ENCODE measurements at places on chromosomes 1 and 21.

DNA sequence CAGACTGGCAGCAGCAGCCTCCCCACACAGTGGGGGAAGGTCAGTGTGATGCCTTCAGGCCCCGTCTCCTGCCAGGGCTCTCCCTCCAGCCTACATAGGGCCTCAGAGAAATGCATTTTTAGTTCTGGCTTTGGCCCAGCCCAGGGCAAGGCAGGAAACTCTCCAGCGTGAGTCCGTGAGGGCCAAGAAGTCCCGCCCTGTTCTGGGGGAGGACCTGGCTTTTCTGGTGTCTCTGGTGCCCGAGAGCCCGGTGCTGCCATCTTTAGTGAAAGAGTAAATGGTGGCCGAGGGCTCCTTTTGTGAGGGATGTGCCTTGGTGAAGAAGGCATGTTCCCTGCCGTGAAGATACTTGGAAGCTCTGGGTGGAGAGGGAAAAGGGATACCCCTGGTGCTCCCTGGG is 14.8 kb upstream of the DIP2A start:
- no peak for DNase-seq

GRCh38 chr1:229859026-229859425 is 208.0 kb upstream of the GALNT2 start:
- no peak for DNase-seq

DNA sequence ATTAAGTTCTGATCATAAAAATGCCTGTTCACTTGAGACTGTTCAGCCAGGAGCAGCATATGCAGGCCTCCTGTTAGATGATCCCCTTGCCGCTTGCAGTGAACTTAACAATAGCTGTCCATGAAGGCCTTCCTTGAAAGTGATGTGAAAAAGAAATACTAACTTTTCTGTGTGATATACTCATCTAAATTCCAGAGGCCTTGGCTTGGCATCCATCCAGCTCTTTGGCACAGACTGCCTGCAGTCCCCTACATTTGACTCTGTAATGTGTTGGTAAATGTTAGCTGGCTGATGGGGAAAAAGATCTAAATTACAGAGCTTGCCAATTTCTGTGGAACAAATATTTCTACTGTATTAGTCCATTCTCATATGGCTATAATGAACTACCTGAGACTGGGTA is 73.7 kb downstream of the KCNK2 start:
- DNase-seq: peak; percentile 54

GRCh38 chr1:75985827-75986226 is 53.6 kb upstream of the ASB17 start:
- peak; percentile 65 for DNase-seq

DNA sequence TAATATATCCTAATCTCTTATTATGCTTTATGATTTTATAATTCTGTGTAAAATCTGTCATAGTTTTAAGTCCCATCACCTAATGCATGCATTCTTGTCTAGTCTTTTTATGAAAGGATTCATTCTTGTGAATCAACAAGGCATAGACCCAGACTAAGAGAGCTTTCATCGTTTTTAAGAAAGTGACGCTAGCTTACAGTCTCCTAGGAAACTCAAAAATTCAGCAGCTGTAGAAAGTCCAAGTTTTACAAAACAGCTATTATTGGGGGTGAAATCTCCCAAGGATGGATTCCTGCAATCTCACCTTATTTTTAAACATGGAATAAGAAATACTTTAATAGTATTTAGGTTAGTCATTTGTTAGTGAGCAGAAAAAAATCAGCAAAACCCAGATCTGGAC is 104.7 kb downstream of the NCAM2 start:
- no peak for DNase-seq

DNA sequence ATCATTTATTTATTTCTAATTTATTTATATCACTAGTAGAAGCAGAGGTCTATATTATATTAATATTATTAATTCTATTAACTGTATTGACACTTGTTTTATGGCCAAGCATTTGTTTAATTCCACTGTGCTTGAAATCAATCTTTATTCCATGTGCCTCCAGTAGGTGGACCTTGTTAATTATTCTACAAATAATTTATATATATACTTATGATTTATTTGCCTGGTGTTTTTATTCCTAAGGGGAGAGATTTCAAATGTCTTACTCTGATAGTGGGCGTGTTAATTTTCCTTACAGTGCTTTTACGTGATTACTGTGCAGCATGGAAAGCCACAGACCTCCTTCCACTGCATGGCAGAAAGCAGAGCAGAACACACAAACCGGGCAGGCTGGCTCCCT is 17.5 kb upstream of the OR6N2 start:
- DNase-seq: peak; percentile 9

DNA sequence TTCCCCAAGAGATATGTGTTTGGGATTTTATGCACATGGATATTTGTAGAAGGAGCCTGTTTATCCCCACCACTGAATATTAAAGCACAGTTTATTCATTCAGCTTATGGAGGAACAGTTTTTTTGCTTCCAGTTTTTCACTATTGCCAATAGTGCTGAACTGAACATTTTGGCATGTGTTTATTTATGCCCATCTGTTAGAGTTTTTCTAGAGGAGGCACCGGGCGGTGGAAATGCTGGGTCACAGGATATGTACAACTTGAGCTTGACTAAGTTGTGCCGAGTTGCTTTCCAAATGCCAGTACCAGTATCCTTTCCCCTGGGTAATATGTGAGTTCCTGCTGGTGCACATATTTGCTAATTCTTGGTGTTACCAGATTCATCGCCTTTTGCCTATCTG is 111.3 kb downstream of the GREM2 start:
- no peak for DNase-seq

DNA sequence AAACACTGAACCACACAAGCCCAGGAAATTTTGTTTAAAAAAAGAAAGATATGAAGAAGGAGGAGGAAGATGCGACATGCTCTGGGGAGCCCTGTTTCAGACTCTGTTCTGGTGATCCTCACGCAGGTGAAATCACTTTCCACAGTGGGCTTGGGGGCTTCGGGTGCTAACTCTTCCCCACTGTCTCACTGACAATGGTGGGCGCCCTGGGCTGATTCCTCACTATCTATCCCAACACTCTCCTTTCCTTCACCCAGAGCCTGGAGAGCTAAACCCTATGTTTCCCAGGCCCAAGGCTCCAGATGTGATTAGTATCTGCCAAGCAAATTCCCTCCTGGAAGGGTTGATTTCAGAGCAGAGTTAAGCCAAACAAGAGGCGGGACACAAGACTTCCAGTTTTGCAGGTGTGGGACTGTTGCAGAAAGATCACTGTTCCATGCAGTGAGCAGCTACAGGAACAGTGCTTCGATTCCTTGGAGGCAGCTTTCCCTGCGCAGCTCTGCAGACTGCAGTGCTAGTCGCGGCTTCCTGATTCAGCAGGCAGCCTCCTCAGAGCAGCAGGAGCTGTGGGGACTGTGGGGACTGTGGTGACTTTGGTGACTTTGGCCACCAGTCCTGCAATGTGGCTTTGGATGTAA is 168.3 kb downstream of the RHOU start:
- DNase-seq: no peak

DNA sequence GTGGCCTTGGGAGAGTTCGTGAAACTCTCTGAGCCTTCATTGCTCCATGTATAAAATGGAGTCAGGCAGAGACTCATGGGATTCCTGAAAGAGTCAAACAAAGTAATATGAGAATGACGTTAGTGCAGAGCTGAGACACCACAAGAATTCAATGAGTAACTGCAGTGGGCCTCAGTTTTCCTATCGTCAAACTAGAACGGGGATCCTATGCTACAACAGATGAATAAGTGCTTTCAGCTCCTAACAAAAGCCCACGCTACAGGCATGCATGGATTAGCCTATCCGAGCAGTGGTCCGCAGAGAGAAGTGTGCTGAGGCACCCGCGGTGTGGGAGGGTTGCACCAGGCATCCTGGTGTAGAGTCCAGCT is 124.7 kb downstream of the SYF2 start:
- DNase-seq: peak; percentile 33

DNA sequence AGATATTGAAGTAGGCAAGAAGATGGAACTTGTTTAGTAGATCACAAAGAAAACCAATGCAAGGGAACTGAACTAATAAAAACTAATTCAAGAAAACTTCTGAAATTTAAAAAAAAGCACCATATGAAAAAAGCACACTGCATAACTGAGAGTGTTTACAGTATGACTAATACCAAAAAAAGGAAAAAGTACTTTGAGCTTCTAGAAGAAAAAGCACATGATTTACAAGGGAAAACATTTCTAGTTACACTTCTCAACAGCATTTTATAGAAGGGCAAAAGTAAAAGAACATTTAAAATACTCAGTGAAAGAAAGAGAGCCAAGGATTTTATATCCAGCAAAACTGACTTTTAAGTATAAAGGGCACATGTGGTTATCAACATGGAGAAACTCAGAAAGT is 233.6 kb downstream of the RPS6KC1 start:
- DNase-seq: peak; percentile 54

DNA sequence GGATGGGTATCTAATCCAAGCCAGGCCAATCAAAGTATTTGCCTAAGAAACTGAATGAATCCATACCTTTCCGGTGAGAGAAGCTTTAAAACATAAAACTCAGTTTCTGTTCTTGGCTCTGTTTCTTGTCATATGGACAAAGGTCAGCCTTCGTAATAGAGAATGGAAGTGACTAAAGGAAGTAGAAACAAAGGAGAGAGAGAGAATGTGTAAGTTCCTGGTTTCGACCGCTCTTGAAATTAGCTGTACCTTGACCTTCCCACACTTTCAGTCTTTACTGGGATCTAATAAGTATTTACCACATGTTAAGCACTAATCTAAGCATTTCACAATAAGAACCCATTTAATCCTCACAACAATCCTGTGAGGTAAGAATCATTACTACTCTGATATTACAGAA is 19.6 kb upstream of the CLCA4 start:
- DNase-seq: no peak

DNA sequence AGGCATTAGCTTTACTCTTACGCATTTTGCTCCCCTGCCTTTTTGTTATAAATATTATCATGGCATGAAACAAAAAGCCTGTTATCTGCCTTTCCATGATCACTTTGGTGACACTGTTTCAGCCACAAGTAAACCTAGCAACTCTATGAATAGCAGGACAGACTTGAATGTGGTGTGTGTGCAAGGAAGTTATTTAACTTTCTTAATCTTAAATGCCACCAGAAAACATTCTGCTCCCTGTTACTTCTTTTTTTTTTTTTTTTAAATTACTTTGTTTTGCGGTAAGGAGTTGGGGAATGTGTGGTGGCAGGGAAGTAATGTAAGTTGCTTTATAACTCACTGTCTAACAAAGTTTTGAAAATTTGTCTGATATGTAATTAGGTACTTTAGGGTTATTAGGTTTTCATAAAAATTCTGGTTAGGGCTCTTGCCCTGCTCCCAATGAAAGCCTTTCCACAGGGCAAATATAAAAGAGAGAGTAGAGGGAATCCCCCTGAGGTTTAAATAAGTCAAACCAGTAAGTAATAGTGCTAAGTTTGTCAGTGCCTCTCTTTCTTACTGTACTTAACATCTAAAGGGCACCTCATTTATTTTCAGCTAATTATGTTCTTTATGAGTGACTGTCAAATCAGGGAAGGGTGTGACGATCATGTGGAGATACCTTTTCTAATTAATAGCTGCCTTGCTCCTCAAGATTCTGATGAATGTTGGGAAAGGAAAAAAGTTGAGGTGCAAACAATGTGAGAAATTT is 39.5 kb downstream of the RASAL2 start:
- no peak for DNase-seq

DNA sequence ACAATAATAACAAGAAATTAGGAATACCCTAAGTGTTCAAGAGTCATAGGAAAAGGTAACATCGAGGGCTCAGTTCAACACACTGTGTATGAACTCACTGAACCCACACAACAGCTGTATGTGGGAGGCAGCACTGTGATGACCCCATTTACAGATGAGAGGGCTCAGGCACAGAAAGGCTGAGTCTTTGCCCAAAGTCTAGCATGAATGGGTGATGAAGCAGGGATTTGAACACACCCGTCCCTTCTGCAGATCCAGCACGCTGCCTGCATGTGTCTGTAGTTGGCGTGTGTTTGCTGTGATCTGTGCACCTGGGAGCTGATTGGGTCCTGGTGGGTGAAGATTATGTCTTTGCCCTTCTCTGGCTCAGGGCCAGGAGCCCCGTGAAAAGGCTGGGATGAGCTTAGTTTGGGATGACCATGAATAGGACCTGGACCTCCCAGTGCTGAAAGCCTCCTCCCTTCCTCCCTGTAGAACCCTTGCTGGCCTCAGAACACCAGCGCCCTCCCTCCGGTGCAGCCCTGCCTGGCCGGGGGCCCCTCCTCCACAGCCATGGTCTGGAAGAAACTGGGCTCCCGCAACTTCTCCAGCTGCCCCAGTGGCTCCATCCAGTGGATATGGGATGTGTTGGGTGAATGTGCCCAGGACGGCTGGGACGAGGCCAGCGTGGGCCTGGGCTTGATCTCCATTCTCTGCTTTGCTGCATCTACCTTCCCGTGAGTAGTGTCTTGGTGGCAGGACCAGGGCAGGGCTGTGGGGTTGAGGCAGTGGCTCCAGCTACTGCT is 5.2 kb downstream of the SLC66A1 start:
- DNase-seq: no peak

- no peak for DNase-seq
Observed at GRCh38 chr1:33743221-33743998, 120.5 kb upstream of the HMGB4 start.

DNA sequence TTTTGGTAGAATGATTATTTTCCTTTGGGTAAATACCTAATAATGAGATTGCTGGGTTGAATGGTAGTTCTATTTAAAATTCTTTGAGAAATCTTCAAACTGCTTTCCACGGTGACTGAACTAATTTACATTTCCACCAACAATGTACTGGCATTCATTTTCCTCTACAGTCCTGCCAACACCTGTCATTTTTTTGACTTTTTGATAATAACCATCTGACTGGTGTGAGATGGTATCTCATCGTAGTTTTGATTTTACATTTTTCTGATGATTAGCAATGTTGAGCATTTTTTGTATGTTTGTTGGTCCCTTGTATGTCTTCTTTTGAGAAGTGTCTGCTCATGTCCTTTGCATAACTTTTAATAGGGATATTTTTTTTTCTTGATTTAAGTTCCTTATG is 23.5 kb downstream of the KCNK2 start:
- no peak for DNase-seq

DNA sequence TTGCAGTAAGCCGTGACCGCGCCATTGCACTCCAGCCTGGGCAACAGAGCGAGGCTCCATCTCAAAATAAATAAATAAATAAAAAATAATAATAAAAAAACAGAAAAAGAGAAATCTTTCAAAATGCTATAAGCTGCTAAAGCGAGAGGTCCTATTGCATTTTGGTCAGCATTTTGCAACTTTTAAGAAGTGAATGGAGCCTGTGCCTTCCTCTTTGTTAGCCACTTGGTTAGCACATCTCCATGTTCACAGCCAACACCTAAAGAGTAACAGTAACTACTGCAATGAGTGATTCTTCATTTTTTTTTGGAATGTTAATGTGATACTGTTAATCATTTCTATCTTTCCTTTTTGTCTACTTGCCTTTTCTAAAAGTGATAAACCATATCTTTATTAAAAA is 80.6 kb downstream of the ERG start:
- no peak for DNase-seq

- DNase-seq: no peak
Observed at GRCh38 chr1:115098979-115099692, 9.8 kb upstream of the TSPAN2 start.
